ENCODE measurements at places on chromosomes 12 and 14.
A peak's percentile ranks its signal among the peaks of the same experiment; 100 is the strongest.

DNA sequence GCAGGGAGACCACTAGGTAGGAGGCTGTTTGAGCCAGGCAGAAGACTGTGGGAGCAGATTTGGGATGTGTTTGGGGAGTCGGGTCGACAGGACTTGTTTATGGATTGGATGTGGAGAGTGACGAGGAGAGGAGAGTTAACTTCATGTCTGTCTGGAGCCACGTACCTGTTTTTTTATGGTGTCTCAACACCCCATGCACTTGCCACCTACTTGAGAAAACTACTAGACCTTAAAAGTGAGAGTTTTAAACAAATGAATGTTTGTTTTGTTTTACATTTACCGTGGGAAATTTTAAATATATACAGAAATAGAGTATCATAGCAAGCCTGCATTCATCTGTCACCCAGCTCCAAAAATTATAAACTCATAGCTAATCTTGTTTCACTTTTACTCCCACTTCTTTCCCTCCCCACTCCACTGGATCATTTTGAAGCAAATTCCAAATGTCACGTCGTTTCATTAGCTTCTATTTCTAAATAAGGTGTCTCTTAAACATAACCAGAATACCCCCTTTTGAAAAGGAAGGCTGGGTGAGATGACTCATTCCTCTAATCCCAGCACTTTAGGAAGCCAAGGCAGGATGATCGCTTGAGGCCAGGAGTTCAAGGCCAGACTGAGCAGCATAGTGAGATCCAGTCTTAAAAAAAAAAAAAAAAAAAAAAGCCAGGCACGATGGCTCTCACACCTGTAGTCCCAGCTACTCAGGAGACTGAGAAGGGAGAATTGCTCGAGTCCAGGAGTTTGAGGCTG is 136.2 kb downstream of the ANO6 start:
- no peak for DNase-seq

GRCh38 chr14:61471297-61472005 is 150.1 kb downstream of the PRKCH start:
- DNase-seq = no peak

DNA sequence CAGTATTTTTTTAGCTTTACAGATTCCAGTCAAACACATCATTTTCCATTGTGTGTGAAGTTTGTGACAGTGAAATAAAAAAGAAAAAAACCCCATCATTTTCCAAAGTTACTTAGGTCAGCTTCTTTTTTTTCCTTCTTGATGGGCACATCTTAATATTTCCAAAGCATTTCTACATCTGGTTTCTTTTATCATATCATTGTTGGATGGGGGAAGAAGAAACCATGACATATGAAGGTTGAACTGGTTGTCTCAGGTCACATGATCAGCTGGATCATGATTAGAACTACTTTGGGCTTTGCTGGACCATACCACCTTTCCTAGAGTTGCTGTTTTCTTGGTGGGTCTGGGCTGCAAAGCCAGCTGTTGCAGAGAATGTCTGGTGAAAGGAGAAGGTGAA is 59.8 kb downstream of the FOS start:
- DNase-seq = no peak

DNA sequence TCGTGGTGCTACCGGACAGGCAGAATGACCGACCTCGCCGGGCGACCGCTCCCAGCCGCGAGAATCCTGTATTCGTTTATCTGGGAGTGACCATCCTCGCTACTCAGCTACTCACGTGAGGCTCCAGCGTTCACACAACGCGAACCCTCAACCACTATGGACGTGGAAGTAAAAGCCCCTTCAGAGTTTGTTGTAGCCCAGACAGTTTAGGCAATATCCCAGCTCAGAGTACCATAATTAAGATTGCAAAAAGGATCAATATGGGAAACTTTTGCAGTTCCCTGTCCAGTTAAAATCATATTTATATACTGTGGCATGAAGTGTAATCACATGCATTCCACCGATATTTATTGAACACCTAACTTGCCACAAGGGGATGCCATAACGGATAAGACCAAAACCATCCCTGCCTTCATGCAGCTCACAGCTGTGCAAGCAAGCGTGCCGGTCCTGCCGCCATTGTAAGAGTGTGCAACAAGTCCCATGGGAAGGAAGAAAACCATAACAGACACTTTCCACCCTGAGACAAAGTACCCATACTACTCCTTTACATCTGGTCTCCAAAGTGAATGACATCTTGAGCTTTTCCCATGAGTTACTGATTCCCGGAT is 938 bp upstream of the MAX start:
- DNase-seq = no peak

DNA sequence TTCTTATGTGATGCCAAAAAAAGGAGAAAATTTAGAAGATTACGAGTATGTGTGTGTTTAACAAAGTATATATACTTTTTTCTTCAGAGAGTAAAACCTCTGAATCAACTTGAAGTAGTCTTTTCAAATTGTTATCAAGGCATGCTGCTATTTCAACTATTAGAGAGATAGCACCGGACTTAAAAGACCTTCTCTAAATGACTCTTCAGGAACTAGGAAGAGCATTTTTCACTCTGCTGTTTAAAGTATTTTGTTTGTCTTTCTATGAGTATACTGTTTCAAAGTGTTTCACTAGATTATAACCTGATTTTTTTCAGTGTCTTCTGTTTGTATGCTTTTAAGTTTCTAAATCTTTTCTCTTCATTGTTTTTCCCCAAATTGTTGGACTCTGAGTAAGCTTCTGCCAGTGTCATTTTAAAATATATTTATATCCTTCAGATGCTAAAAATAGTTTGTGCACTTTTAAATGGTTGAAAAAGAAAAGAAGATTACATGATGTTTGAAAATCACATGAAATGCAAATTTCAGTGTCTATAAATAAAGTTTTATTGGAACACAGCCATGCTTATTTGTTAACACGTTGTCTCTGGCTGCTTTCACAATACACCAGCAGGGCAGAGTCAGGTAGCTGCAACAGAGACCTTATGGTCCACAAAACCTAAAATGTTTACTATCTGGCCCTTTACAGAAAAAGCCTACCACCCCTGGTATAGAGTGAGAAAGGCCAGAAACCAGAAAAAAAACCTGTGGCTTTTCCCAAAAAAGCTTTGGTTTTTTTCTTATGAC is 21.3 kb downstream of the CRADD start:
- no peak for DNase-seq

DNA sequence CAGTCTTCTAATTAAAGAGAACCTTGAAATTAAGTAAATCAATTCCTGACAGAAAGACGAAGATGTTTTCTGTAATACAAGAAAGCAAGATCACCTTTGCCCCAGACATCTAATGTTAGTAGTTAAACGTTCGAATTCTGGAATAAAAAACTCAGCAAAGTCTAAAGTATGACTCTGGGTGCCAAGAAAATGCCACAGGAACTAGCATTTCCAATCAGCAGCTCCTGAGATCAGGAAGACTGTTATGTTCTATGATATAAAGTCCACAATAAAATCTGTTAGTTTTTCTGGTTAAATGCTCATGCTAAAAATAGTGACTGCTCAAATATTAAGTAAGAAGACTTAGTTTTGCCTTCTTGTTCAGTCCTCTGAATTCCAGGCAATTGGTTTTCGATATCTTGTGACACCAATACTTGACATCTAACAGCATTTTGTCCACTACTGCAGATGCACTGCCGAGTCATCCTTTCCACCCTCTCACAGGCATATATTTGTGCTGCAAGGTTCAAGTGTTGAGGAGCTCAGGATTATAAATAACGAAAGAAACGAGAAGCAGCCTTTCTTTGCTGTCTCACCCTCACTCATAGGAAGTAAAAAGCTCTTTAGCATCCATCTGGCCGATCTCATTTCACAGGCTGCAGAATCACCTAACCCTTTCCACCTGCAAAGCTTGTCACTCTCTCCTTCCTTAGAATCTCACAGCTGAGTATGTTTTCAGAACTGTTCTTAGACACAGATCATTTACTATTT is 32.0 kb downstream of the SSH1 start:
- DNase-seq = no peak

DNA sequence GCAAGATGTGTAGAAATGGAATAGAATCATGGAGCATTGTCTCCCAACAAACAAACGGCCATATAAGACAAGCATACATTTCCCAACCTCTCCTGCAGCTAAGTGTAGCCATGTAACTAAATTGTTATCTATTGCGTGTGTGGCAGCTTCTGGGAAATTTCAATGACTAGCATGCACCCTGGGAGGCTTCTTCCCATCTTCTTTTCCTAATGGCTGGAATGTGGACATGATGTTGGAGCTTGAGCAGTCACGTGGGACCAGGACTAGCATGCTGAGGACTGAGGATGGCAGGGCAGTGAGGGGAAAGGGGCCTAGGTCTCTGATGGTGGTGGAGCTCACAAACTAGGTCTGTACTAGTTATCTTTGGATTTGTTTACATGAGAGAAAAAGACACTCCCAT is 21.7 kb upstream of the CTDSP2 start:
- DNase-seq = no peak

- no peak for DNase-seq
These were observed 198.8 kb downstream of the NTF3 start for GRCh38 chr12:5630726-5631125.

DNA sequence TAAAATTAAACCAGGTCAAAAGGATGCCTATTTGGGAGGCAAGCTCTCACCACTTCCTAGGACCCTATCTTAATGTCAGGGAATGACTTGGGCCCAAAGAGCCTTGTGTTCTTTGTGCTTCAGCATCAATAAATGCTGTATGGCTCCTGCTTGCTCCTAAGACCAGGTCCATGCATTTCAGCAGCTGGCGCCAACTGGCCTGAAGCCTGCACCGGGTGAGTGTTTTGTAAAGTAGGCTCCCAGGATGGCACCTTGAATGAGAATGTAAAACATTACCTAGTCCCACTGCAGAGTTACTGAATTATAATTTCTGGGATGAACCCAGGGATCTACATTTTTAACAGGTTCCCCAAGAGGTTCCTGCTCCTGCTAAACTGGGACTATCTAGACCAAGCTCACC is 16.1 kb upstream of the SLC38A4 start:
- DNase-seq = no peak

DNA sequence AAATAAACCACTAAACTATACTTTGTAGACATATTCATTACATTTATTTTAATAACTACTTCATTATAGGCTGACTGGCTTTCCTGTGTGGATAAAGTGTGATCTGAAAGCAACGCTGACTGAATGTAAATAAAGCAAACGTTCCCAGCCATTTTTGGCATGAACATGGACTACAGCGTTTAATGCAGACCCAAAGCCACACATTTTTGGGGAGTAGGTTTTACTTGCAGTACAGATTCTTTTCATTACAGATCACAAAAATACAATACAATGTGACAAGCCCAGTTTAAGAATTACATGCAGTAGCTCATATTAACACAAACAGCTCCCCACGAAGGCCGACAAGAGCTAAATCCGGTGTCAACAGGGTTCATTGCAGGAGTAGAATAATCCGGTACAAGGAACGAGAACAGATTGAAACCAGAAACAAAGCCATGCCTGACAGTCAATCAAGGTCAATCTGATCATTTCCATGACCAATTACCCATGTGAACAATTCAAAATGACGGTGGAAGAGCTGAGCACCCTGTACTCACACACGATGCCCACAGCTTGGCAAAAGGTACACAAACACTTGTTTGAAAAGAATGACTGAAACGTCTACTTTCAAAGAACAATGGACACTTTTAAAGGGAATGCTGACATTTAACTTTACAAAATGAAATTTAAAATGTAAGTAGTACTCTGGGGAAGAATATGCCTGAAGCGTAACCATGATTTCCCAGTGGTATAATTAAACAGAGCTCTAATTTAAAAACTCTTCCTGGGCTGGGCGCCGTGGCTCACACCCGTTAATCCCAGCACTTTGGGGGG is 5.3 kb downstream of the BAG5 start:
- DNase-seq = no peak

- peak; percentile 54 for DNase-seq
These were observed 116.5 kb downstream of the PLXNC1 start for GRCh38 chr12:94264736-94265485.

DNA sequence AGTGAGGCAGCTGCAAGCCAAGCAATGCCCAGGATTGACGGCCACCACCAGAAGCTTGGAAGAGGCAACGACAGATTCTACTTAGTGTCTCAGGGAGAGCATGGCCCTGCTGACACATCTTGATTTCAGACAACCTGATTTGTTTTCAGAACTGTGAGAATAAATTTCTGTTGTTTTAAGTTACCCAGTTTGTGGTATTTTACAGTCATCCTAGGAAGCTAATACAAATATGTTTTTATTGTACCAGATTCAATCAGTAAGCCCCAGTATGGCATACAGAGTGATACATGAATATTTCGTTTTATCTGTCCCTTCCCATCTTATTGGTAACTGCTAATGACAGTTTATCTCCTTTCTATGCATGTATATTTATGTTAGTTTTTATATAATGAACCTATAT is 62.3 kb downstream of the SAMD4A start:
- no peak for DNase-seq

DNA sequence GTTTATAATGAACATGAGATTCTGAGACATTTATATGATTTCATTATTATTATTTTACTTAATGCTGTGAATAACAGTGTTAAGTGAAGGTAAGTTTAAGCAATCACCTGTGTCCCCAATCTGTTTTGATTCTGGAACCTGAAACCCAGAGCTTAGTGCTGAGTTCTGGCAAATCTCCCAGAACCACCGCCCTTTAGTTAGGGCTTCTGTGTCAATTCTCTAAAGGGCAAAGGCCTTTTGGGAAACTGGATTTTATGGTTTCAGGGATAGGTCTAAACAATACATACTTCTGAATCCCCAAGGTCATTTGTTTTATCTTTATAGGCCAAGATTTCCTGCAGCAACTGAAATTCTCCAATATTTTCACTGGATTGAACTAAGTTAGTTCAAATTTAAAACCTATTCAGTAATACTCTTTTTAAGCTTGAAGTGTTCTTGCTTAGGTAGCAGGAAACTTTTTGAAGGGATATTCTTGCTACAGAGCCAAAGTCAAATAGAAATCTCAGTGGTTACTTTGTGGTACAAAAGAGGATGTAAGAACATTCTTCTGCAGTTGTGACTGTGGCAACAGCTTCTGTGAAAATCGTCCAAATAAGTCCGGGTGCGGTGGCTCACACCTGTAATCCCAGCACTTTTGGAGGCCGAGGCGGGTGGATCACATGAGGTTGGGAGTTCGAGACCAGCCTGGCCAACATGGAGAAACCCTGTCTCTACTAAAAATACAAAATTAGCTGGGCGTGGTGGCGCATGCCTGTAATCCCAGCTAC is 10.0 kb upstream of the PKP2 start:
- no peak for DNase-seq

GRCh38 chr14:64942531-64943111 is at the start of gene GPX2:
TSS of gene GPX2 (minus strand) at chr14:64942745. CDS start at chr14:64942726, 19 bp downstream.
- no peak for DNase-seq

DNA sequence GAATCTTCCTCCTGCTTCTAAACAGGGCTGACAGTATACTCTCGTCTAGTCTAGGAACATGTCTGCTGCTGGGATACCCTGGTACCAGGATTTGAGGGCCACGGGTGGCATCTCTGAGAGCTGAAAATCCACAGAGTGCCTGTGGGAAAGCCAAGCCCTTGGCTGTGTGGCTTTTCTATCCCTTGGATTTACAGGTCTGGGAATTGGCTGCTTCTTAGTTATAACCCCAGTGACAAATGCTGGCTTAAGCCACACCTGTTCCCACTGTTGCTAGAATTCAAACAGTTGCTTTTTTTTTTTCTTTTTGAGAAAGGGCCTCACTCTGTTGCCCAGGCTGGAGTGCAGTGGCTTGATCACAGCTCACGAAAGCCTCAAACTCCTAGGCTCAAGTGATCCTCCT is 14.3 kb upstream of the RIN3 start:
- no peak for DNase-seq
